ENCODE measurements at places on chromosomes 6 and 20.
A peak's percentile ranks its signal among the peaks of the same experiment; 100 is the strongest.

GRCh38 chr20:4091490-4092479 lies 76.4 kb upstream of the RNF24 start:
- DNase-seq: peak; percentile 65

- DNase-seq: peak; percentile 73
Observed at GRCh38 chr6:26022132-26022472, 59.5 kb downstream of the TRIM38 start.

- DNase-seq: peak; percentile 22
Observed at GRCh38 chr6:99933129-99933528, 60.9 kb downstream of the MCHR2 start.

- DNase-seq: no peak
Observed at GRCh38 chr6:53216301-53216700, 67.7 kb upstream of the GCM1 start.

DNA sequence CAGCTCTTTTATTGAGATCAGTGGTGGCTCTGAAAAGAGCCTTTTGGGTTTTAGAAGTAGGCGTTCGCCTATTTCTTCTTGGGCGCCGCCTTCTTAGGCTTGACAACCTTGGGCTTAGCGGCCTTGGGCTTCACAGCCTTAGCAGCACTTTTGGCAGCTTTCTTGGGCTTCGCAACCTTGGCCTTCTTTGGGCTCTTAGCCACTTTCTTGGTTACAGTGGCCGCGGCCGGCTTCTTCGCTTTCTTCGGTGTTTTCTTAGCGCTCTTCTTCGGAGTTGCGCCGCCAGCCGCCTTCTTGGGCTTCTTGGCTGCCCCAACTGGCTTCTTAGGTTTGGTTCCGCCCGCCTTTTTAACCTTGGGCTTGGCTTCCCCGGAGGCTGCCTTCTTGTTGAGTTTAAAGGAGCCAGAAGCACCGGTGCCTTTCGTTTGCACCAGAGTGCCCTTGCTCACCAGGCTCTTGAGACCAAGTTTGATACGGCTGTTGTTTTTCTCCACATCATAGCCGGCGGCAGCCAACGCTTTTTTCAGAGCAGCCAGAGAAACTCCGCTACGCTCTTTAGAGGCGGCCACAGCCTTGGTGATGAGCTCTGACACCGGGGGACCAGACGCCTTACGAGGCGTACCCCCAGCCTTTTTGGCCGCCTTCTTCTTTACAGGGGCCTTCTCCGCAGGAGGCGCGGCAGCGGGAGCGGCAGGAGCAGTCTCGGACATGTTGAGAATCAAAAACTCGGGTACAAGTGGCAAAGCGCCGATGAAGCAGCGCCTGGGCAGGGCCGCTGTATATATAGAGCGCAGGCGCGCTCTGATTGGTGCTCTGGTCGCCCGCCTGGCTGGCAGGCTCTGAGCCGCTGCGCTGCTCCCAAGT lies 31.3 kb upstream of the HFE start:
- peak; percentile 91 for DNase-seq

GRCh38 chr6:16787128-16787682 lies 25.9 kb upstream of the ATXN1 start:
- no peak for DNase-seq

DNA sequence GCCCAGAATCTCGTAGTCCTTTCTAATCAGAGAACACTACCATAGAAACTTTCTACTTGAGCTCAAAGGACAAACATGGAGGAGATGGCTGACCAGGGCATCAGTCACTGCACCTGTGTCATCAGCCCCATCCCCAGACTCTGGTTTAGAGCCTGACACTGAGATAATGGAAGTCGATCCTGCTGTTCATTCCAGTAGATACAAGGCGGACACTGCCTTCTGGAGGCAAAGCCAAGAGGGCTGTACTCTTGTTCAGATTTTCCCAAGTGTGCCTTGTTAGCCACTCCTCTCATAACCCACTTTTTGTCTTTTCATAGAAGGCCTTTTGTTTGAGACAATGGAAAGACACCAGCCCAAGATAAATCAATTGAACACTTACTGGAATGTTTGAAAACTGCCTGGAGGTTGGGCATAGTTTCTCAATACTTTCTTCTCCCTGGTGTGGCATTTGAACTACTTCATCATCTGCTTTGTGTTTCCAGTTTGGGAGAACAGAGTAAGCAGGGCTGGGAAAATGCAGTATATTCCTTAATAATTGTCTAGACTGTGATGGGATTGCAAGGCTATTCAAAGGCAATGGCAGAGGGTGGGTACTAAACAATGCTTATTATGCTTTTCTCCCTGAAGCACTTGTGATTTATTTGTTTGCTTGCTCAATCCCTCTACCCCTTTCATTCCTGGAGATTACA lies 99.7 kb downstream of the CLIC5 start:
- DNase-seq: no peak

GRCh38 chr6:79868098-79868722 lies 79.1 kb downstream of the ELOVL4 start:
- peak; percentile 83 for DNase-seq

DNA sequence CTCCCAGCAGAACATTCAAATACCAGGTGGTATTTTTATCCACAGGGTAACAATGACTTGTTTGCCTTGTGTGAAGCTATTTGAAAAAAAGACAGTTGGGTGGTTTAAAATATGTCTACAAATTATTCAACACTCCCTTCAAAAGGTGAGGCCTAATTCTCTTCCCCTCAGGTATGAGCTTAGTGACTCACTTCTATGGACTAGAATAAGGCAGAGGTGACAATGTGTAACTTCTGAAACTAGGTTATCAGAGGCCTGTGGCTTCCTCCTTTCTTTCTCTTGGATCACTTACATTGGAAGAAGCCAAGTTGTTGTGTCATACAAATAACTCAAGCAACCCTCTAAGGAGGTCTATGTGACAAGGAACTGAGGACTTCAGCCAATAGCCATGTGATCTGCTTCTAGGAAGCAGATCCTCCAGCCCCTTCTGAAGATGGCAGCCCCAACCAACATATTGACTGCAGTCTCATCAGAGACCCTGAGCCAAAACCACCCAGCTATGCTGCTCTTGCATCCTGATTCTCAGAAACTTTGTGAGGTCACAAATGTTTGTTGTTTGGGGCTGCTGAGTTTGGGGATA lies 102.6 kb downstream of the SNAP25 start:
- DNase-seq: no peak

- no peak for DNase-seq
Observed at GRCh38 chr20:4844751-4845465, 123.2 kb downstream of the PRND start.

DNA sequence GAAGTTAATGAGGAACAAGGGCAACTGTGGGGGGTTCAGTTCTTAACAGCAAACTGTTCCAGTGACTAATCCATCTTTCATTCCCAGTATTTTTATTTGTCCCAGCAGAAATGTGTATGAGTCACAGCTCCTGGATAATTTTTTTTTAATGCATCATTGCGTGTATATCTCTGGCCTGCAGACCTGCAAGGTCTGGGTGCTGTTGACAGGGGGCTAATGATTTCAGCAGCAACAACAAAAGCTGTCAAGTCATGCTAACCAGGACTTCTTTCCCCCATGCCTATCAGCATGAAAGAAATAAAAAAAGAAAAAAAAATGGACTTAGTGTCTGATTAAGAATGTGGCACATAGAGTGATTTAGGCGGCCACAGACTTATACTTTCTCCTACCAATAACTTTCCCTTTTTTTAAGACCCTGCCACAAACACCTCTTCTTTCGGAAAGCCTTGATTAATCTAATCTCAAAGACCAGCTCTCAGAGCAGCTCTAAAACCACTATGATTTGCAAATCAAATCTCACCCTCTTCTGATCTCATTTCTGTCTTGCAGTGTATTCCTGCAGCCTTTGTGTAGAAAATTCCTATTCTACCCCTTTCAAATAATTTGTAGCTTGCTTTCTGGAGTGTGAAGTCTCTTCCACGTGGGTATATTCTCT lies 14.2 kb upstream of the PREX1 start:
- DNase-seq: peak; percentile 63

GRCh38 chr20:31606804-31607639 lies 1.9 kb downstream of the ID1 start:
- DNase-seq: peak; percentile 91

DNA sequence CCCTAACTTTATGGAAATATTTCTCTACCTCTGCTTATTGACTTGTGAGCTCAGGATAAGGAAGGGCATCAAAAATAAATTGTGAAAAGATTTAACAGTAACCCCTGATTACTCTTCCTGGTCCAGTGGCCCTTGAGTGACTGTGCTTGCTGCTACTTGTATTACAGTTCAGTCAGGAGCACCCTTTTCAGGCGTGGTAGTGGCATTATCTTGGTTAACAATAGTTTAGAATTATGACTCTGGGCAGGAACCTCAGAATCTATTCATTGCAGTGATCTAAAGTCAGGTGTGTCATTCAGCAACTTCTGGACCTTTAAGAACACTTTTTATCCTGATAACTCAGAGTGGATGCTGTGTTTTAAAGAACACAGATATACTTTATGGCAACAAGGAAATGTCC lies 43.4 kb downstream of the FAM135A start:
- no peak for DNase-seq

DNA sequence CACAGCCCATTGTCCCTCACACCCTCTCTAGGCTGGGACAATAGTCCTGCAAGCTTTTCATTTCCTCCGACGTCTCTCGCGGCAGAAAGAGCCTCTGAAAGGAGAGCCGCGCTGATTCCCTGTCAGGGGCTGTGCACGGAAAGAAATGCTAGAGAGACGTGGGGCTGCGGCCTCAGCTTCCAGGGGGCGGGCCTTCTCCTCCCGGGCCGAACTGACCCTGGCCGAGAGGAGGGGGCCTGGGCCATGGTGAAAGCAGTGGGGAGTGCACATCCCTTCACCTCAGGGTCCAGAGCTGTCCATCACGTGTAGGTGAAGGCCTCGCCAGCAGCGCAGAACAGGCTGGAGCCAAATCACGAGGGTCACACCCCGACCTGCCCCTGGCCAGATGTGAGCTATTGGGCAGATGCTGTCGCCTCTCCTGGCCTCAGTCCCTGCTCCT lies 220.4 kb downstream of the TAF4 start:
- no peak for DNase-seq

DNA sequence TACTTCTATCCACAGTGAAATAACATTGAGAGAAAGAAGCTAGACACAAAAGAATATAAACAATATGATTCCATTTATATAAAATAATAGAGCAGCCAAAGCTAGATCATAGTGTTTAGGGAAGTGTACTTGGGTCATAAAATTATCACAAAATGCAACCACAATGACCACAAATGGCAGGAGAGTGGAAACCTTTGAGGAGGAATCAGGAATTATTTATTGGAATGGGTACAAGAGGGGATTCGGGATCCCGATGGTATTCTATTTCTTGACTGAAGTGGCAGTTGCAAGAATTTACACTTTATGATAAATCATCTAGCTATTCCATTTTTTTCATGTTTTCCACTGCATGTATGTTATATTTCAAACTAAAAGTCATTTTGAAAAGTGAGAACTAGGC lies 76.1 kb downstream of the IPCEF1 start:
- no peak for DNase-seq

GRCh38 chr6:109793021-109793420 lies 101.9 kb downstream of the FIG4 start:
- DNase-seq: peak; percentile 3

DNA sequence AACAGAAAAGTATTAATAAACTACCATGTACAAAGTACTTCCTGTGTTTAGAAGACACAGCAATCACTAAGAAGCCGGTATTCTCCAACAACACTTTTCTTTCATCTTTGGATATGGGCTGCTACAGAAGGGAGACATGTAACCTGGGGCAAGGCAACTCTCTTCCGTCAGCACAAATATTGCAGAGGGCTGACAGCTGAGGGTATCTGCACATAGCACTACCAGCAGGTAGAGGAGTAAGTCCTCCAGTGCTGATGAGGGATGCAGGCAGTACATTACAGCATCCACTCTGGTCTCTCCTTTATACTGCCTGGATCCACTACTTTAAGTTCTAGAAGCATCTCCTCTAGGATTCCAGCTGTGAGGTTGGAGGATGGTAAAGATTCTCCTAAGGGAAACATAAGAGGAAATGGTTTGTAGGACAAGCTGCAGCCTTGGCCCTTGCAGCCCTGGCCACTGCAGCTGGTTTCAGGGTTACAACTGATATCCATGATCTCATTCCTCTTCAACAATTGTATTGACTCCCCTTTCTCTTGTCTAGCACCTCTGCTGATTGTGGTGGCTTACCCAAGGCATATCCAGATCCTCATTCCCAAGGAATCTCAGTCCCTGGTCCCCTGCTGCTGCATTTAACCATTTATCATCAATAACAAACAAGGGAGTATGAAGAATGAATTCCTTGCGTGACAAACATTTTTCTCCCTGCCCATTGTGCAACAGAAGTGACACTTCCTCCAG lies 110.7 kb upstream of the ADGRF1 start:
- DNase-seq: no peak

GRCh38 chr6:39896701-39897100 lies 37.6 kb downstream of the MOCS1 start:
- DNase-seq: no peak

DNA sequence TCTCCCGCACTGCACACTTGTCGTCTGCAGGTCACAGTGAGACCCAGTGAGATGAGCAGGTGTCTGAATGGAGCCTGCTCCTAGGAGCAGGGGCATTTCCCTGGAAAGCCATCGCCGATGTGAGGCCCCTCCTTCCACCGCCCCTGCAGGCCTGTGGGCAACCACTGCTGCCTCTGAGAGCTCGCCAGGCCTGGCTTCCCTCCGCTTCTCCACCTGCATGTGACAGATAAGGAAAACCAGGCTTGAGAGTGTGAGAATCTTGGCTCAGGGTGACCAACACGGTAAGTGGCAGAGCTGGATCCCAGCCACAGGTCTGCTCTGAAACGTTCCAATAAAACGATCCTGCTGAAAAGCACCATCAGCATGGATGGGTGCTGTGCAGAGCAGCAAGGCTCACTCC lies 332.8 kb downstream of the CDH4 start:
- no peak for DNase-seq

- no peak for DNase-seq
Observed at GRCh38 chr6:106910999-106911949, 63.3 kb downstream of the CD24 start.

- DNase-seq: peak; percentile 81
Observed at GRCh38 chr6:47061309-47062300, 19.5 kb upstream of the ADGRF1 start.

- DNase-seq: no peak
Observed at GRCh38 chr6:76843054-76843822, 620.1 kb downstream of the HTR1B start.

DNA sequence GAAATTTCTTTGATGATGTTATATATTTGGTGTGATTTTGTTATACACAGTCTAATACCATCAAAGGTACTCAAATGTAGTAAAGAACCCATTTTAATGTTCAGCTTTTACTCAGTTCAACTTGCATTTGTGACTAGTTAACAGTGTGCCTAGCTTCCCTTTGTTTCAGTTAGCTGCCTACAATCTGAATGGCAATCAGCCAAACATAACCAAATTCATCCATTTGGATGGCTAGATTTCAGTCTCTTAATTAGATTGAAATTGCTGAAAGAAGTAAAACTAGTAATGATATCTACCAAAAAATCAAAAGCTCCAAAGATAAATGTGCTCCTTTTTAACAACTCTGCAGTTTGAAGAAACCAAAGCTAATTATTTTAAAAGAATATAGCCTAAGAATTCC lies 6.9 kb downstream of the EPHA7 start:
- no peak for DNase-seq
